ENCODE measurements at places on chromosomes 7 and 10. TPM values are rescaled to one million over a fixed set of nuclear protein-coding genes. Genes with fewer than 3 reads are reported as not detected.

The CEP41 gene
- 9.7 TPM for total RNA-seq

The CALHM3 gene
- total RNA-seq, result under 0.01 TPM

The TRIM8 gene
- 119 TPM for total RNA-seq

The PIP4K2A gene
- total RNA-seq, result 66.7 TPM

The WEE2 gene
- total RNA-seq, result 0.32 TPM

The ECHDC3 gene
- total RNA-seq, result 1.3 TPM

The AEBP1 gene
- 148 TPM for total RNA-seq

The GLCCI1 gene
- 6.9 TPM for total RNA-seq

The MSRB2 gene
- total RNA-seq, result 11.9 TPM

The WIPF3 gene
- under 0.01 TPM for total RNA-seq

The TFPI2 gene
- total RNA-seq, result 140 TPM

The ENTPD1 gene
- 0.86 TPM for total RNA-seq

The CALHM2 gene
- total RNA-seq, result 19.6 TPM

The NACAD gene
- 2.6 TPM for total RNA-seq

The PRKG1 gene
- total RNA-seq, result 19.0 TPM

The ADIRF gene
- 2.6 TPM for total RNA-seq

The CLCN1 gene
- total RNA-seq, result under 0.01 TPM

The LRRC17 gene
- total RNA-seq, result 70.0 TPM

The RAPGEF5 gene
- 0.86 TPM for total RNA-seq

The SEMA3D gene
- total RNA-seq, result 3.0 TPM

The GIMAP4 gene
- not detected for total RNA-seq

The TRPV5 gene
- total RNA-seq, result not detected

The HABP2 gene
- not detected for total RNA-seq

The STK31 gene
- not detected for total RNA-seq

The C10orf90 gene
- not detected for total RNA-seq

The BEND7 gene
- 0.64 TPM for total RNA-seq

The CYP3A7 gene
- total RNA-seq, result not detected

The PNLIPRP2 gene
- total RNA-seq, result not detected

The LRIT1 gene
- not detected for total RNA-seq

The POLR2J2 gene
- 4.8 TPM for total RNA-seq

The ITPRID1 gene
- not detected for total RNA-seq

The CPXM2 gene
- not detected for total RNA-seq
